Right atrium auricular region (tissue), 2 donors: ENCODE measurements at places on chromosomes 6 and 20. TPM values are rescaled to one million over a fixed set of nuclear protein-coding genes. Genes with fewer than 3 reads are reported as not detected.

DNA sequence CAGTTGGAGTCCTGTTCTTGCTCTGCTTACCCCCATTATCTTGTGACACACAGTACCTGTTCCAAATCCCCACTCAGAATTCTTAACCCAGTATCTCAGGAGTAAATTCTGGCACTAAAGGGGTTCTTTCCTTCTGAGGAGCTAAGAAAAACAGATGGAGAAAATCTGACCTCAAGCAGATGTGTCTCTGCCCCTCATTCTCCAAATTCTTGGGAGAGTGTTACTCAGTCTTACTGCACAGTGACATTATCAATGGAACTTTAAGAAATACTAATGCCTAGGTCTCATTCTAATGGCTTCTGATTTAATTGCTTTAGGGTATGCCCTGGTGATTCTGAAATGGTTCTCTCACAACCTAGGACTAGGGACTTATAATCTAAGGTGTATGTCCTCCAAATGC is 40.6 kb upstream of the PTPRK start:
- no peak overlapping the region for H3K27ac ChIP-seq
- H3K36me3 ChIP-seq, result no peaks in the 10 kb centered on the region
- no peaks in the 10 kb centered on the region for H3K4me1 ChIP-seq
- no peak for DNase-seq

DNA sequence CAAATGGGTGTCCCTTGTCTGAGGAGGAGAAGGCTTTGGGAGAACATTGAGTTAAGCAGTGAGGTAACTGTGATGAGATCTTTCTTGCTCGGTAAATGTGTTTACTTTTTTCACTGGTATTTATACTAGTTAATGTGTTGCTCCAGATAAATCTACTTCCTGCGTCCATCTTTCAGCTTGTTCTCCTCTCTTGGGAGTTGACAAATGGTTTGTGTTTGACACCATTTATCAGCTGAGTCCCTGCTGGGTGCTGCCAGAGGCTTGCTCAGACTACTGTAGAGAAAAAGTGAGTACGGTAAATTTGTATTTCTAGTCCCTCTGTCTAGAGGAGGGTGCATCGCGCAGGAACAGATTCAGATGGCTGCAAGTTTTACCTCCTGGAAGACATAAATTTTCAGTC is 8.3 kb upstream of the PRDM1 start:
- no peaks in the 10 kb centered on the region for H3K4me1 ChIP-seq
- H3K27me3 ChIP-seq, result peaks cover 3% of the 10 kb centered on the region
- H3K4me3 ChIP-seq, result no peak overlapping the region
- DNase-seq, result no peak
- H3K27ac ChIP-seq, result no peak overlapping the region

DNA sequence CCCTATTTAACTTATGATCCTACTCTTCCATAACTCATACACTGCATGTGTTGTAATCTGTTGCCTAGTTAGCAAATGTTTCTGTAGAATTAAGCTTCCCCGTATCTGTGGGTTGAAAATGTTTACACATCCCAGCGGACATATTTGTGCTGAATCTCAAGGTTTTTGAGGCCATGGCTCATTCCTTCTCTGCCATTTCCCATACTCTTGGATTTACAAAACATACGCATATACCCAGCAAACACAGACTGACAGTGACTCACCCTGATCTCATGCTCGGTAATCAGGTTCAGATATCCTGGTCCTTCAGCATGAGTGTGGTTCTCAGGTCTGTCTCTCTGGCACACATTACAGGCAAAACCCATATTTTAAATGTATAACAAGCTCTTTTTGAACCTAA is 58.7 kb downstream of the AGPAT4 start:
- no peaks in the 10 kb centered on the region for H3K27me3 ChIP-seq
- H3K27ac ChIP-seq, result no peak overlapping the region
- H3K36me3 ChIP-seq, result no peaks in the 10 kb centered on the region

GRCh38 chr6:40606981-40607380 is 19.8 kb upstream of the LRFN2 start:
- no peak for DNase-seq
- H3K4me3 ChIP-seq, result no peak overlapping the region
- no peaks in the 10 kb centered on the region for H3K27me3 ChIP-seq
- no peaks in the 10 kb centered on the region for H3K4me1 ChIP-seq
- H3K36me3 ChIP-seq, result no peaks in the 10 kb centered on the region

DNA sequence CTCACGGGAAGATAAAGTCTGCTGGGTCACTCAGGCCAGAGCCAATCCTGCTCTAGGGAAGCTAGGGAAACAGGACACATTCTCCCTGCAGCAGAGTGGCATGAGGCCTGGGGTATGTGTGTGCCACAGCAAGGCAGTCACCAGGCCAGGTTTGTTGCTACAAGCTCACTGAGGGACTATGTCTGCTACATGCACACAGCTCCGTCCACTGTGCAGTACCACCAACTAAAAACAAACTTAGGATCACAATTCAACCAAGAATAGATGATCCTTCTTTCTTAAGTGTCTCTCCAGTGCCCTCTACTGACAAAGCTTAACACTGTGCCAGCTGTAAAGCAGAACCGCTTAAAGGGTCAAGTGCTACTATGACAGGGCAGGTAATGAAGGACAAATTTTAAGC is 192.5 kb downstream of the PTPRK start:
- H3K4me1 ChIP-seq, result no peaks in the 10 kb centered on the region
- DNase-seq, result no peak
- no peaks in the 10 kb centered on the region for H3K36me3 ChIP-seq
- H3K27me3 ChIP-seq, result no peaks in the 10 kb centered on the region
- H3K27ac ChIP-seq, result no peak overlapping the region

GRCh38 chr6:89554106-89554505 is 84.4 kb downstream of the LYRM2 start:
- no peak overlapping the region for H3K4me3 ChIP-seq
- no peaks in the 10 kb centered on the region for H3K4me1 ChIP-seq
- DNase-seq, result no peak
- no peak overlapping the region for H3K27ac ChIP-seq
- no peaks in the 10 kb centered on the region for H3K36me3 ChIP-seq

Gene GTSF1L
- total RNA-seq, result not detected

Gene C4B
- 150 TPM for total RNA-seq
